ENCODE measurements at places on chromosomes 3 and 15. TPM values are rescaled to one million over a fixed set of nuclear protein-coding genes. Genes with fewer than 3 reads are reported as not detected.

GRCh38 chr3:47163169-47164006, 525 bp downstream of the SETD2 start:
- peak overlapping the region; percentile 91 for H3K4me3 ChIP-seq
- peaks cover 23% of the 10 kb centered on the region for H3K4me1 ChIP-seq
- peak overlapping the region; percentile 90 for H3K27ac ChIP-seq
- H3K36me3 ChIP-seq: no peaks in the 10 kb centered on the region

DNA sequence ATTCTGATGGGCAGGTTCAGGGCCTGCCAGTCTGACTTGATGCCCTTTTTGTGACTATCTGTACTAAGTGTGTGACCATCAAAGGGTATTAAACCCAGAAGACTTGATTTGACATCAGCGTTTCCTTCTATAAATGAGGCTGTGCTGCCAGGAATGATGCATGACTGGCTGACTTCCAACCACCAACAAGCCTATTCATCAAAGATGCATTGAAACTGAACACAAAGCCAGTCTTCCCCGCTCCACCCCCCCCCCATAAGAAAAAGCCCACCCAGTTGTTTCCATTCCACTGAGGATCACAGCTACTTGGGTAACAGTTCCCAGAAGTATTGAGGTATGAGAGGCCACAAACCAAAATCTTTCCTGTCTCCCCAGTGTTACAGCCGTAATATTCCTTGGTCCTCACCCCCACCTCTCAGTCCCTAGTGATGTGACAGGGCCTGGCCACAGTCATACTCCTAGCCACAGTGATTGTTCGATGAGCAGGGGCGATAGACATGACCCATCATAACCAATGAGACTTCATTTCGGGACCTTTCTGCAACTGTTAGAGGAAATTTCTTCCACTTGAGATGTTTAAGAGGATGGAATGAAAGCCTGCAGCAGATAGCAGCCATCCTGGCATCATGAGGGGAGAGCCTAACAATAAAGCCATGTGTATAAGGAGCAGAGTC, 22.6 kb downstream of the SH3BP5 start:
- no peaks in the 10 kb centered on the region for H3K27me3 ChIP-seq
- no peak overlapping the region for H3K27ac ChIP-seq
- H3K4me1 ChIP-seq: peaks cover 10% of the 10 kb centered on the region
- no peaks in the 10 kb centered on the region for H3K36me3 ChIP-seq
- no peak for DNase-seq

DNA sequence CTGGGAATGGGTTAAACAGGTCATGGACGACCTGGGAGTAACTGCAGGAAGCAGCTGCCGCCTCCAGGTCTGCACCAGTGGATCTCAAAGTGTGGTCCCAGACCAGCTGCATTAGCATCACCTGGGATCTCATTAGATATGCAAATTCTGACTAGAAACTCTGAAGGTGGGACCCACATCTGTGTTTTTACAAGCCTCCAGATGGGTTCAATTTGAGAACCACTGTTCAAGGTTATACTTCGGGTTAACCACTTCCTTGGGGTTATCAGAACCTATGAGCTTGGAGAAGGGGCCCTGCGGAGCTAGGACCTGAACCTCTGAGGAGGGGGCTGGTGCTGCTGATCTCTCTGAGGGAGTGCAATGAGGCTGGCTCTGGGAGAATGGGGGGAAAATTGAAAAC, 324.8 kb upstream of the CTDSPL start:
- DNase-seq: no peak
- no peak overlapping the region for H3K27ac ChIP-seq
- no peaks in the 10 kb centered on the region for H3K36me3 ChIP-seq
- no peak overlapping the region for H3K4me3 ChIP-seq
- H3K4me1 ChIP-seq: no peaks in the 10 kb centered on the region

- H3K27me3 ChIP-seq: no peaks in the 10 kb centered on the region
- H3K36me3 ChIP-seq: no peaks in the 10 kb centered on the region
- no peak overlapping the region for H3K27ac ChIP-seq
- DNase-seq: no peak
- no peaks in the 10 kb centered on the region for H3K4me1 ChIP-seq
- no peak overlapping the region for H3K4me3 ChIP-seq
Measured at GRCh38 chr15:47203993-47204392, 513.3 kb upstream of the SEMA6D start.

DNA sequence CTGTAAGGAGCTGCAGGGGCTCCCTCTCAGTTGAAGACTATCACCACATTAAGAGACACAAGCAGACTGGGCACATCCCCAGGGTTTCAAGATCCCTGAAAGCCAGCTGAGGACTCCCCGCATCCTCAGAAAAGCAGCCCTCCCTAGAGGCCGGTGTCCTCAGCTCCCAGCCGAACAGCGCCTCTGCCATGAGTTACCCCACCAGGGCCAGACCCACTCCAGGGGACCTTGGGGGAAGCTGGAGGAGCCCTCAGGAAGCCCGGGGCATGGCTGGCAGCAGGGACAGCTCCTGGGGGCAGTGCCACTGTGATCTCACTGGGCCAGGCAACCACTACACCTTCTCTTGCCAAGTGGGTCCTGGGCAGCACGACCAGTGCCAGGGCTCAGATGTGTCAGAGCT, 8.1 kb downstream of the KLF15 start:
- no peak overlapping the region for H3K27ac ChIP-seq
- DNase-seq: no peak
- H3K4me3 ChIP-seq: no peak overlapping the region

DNA sequence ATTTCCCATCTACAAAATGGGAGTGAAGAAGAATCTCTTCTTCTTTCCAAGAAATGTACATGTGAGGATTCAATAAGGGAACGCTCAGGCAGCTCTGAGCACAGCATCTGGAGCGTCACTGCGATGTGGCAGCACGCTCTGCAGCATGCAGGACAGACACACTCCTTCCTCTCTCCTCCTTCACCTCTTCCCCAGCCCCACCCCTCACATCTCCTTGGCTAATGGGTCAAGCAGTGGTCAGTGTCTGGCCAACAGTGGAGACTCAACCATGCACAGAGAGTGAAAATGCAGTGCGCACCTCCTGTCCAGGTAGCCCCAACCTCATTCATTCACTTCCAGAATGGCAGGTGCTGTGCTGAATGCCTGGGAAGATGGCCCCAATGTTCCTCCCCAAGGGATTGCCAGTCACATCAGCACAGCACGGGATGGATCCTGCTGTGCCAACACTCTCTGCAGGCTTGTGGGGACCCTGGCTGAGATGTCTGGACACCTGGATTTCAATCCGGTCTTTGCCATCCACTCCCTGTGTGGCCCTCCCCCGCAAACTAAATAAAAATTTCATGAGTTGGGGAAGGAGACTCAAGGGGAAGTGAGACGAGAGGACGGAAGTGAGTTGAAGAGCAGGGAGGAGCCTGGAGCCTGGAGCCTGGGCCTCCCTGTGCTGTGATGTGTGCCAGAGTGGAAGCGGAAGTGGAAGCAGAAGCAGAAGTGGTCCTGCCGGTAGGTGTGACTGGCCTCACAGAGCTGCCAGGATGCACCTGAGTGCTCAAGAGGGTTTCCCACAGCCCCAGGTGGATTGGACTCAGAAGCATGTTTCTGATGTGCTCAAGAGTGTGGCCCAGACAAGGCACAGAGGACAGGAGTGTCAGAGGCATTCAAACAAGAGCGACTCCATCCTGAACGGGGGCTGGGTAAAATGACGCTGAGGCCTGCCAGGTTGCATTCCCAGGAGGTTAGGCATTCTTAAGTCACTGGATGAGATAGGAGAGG, 163.9 kb downstream of the SMAD6 start:
- no peak for DNase-seq
- no peak overlapping the region for H3K4me3 ChIP-seq
- H3K36me3 ChIP-seq: no peaks in the 10 kb centered on the region
- no peaks in the 10 kb centered on the region for H3K4me1 ChIP-seq

- no peak overlapping the region for H3K4me3 ChIP-seq
- no peaks in the 10 kb centered on the region for H3K4me1 ChIP-seq
- DNase-seq: no peak
- no peaks in the 10 kb centered on the region for H3K36me3 ChIP-seq
Measured at GRCh38 chr3:154552338-154552737, 122.3 kb upstream of the GPR149 start.

DNA sequence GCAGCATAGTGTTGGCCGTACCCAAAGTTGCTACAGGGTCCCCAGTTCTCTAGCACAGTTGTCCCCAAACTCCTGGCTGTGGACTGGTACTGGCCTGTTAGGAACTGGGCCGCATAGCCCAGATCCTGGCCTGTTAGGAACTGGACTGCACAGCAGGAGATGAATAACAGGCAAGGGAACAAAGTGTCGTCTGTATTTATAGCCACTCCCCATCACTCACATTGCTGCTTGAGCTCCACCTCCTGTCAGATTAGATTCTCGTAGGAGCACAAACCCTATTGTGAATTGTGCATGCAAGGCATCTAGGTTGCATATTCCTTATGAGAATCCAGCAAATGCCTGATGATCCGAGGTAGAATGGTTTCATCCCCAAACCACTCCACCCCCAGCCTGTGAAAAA, 604.0 kb upstream of the LMCD1 start:
- no peaks in the 10 kb centered on the region for H3K27me3 ChIP-seq
- no peak for DNase-seq
- no peaks in the 10 kb centered on the region for H3K36me3 ChIP-seq
- H3K4me1 ChIP-seq: no peaks in the 10 kb centered on the region

- peaks cover 5% of the 10 kb centered on the region for H3K4me1 ChIP-seq
- peak overlapping the region; percentile 97 for H3K27ac ChIP-seq
- no peaks in the 10 kb centered on the region for H3K27me3 ChIP-seq
- DNase-seq: peak; percentile 28
- H3K4me3 ChIP-seq: peak overlapping the region; percentile 77
Measured at GRCh38 chr3:150762662-150763121, 277 bp downstream of the SIAH2 start.

DNA sequence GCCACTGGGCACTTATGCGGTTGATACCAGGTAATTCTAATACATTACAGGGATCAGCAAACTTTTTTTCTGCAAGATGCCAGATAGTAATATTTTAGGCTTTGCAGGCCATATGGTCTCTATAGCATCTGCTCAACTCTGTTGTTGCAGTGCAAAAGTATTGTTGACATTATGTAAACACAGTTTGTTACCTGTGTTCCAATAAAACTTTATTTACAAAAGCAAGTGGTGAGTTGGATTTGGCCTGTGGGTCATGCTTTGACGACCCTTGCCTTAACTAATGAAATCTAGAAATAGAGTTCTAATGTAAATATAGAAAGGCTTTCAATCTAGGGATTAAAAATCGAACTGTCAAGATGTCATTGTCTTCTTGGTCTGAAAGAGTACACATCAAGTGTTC, 44.4 kb downstream of the PIK3CA start:
- no peaks in the 10 kb centered on the region for H3K36me3 ChIP-seq
- no peak overlapping the region for H3K27ac ChIP-seq
- no peaks in the 10 kb centered on the region for H3K27me3 ChIP-seq
- H3K4me1 ChIP-seq: peaks cover 4% of the 10 kb centered on the region

DNA sequence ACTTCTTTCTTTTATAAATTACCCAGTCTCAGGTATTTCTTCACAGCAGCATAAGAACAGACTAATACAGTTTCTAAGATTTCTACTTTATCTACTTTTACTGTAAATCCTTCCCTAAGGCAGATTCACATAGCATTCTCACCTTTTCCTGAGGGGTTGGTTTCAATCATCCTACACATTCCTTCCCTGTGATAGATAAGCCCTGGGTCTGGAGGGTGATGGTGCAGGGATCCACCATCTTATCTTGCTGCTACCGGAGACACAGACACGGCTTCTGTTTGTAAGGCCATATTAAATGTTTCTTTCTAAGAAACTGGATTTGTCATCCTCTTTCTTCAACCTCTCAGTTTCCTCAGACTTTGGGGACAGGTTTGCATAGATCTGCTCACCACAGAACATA, 6.1 kb downstream of the IQCF5 start:
- H3K4me3 ChIP-seq: no peak overlapping the region
- no peaks in the 10 kb centered on the region for H3K36me3 ChIP-seq
- no peak overlapping the region for H3K27ac ChIP-seq
- H3K27me3 ChIP-seq: no peaks in the 10 kb centered on the region
- H3K4me1 ChIP-seq: no peaks in the 10 kb centered on the region
- DNase-seq: no peak

DNA sequence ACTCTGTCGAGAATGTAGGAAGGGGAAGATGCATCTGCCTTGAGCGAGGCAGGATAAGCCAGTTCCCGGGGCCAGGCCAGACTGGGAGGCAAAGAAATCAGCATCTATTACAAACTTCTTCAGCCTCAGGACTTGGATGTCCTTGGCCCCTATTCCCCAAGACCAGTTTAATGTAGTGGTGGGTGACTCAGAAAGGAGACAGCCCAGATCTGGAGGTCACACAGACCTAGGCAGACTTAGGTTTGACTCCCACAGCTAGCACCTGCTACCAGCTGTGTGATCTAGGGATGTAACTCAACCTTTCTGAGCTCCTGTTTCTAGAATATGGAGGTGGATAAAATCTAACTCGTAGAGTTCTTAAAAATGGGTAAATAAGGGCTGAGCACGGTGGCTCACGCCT, 409.5 kb upstream of the PROK2 start:
- H3K4me1 ChIP-seq: no peaks in the 10 kb centered on the region
- H3K27ac ChIP-seq: no peak overlapping the region
- no peak overlapping the region for H3K4me3 ChIP-seq
- H3K27me3 ChIP-seq: no peaks in the 10 kb centered on the region
- H3K36me3 ChIP-seq: no peaks in the 10 kb centered on the region

DNA sequence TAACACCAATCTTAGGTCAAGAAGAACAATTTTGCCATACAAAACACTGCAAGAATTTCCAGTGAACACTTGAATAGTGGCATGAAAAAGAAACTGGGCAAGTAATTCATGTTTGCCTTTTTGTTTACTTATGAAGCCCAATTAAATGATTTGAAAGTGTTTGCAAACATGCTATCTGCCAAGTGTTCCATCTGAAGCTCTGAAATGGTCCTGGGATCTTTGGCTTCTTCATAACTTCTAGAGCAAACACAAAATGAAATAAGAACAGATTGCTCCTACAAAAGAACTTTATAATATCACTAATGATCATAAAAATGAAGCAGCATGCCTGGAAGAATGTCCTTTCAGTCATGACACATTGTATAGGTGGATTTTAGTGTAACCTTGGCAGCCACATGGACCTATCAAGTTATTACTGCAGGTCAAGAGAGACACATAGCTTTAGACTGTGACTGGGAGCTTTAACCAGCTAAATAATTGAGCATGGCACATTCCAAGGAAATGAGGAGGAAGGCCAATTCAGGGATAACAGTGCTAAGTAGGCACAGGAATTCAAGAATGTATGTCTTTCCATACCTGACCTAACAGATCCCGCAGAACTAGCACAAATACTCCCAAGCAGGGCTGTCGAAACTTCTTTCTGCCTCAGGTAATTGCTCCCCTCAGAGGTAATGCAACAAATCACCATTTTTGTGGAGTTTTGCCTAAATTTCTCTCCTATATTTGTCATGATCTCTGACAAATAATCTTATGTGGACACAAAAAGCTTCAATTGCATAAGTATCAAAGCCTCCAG, 144.6 kb downstream of the DUT start:
- no peaks in the 10 kb centered on the region for H3K4me1 ChIP-seq
- H3K27ac ChIP-seq: no peak overlapping the region
- no peaks in the 10 kb centered on the region for H3K27me3 ChIP-seq

The OCA2 gene
- total RNA-seq: 0.31 TPM

The CFAP20DC gene
- 1.2 TPM for total RNA-seq

The ZNF385D gene
- 2.0 TPM for total RNA-seq

The CP gene
- 0.60 TPM for total RNA-seq

The SUCNR1 gene
- total RNA-seq: 0.18 TPM

The SOX14 gene
- not detected for total RNA-seq
